CD4-positive, alpha-beta T cell (primary cell): ENCODE measurements at places on chromosomes 5 and 9. TPM values are rescaled to one million over a fixed set of nuclear protein-coding genes. Genes with fewer than 3 reads are reported as not detected.

- peak overlapping the region; percentile 6 for H3K4me3 ChIP-seq
- H3K4me1 ChIP-seq, result no peaks in the 10 kb centered on the region
- H3K27ac ChIP-seq, result no peak overlapping the region
- DNase-seq, result no peak
- H3K27me3 ChIP-seq, result no peaks in the 10 kb centered on the region
These were observed 104.7 kb upstream of the IER5L start for GRCh38 chr9:129282731-129283211.

DNA sequence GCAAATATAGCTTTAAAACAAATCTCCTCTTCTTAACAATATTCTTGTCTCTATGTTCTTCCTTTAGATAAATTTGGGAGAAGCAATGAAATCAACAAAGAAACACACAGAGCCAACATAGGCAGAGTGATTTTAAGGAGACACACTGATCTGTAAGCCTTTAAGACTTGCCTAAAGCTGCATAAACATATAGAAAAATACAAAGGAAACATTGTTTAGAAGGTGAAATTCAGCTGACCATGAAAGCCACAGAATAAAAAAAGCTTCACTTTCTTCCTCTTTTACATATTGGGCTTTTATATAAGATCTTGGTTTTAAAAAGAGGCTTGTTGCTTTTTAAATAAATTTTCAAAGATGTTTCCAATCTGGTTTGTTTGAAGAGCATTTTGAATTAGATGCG lies 1277.5 kb downstream of the EFNA5 start:
- H3K36me3 ChIP-seq, result no peaks in the 10 kb centered on the region
- no peak overlapping the region for H3K4me3 ChIP-seq
- no peak overlapping the region for H3K27ac ChIP-seq
- no peaks in the 10 kb centered on the region for H3K27me3 ChIP-seq
- DNase-seq, result no peak

DNA sequence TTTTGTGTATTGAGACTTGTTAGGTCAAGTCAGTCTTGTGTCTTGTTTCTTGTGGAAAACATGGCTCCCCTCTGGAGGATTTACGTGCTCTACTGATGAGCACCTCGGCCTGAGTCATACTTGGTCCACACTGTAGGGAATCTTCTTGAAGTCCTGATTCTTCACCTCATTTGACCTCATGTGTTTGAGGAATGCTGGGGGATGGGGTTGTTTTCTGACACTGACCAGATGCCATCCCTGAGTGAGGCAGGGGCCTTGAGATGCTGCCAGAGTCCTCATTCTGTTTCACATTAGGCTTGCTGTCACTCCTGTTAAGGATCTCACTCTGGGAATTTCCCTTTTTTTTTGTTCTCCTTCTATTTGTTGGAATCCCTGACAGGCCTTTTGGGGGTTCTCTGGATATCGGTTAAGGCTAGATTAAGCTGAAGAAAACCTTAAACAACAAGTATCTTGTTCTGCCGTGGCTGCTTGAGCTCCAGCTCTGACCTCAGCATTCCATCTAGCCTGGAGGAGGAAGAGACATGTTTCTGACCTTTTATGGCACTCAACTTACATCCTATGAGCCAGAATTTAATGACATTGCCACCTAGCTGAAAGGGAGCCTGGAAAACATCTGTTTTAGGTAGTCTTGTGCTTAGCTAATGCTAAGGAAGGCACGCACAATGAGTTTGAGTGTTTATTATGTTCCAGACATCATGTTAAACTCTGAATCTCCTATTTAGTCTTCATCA lies 20.6 kb downstream of the TCOF1 start:
- H3K27me3 ChIP-seq, result no peaks in the 10 kb centered on the region
- H3K4me1 ChIP-seq, result peaks cover 22% of the 10 kb centered on the region
- no peak overlapping the region for H3K4me3 ChIP-seq
- DNase-seq, result no peak
- peaks cover 99% of the 10 kb centered on the region for H3K36me3 ChIP-seq
- H3K27ac ChIP-seq, result no peak overlapping the region

GRCh38 chr5:38607396-38607795 lies 51.0 kb upstream of the LIFR start:
- DNase-seq, result no peak
- no peak overlapping the region for H3K4me3 ChIP-seq
- H3K4me1 ChIP-seq, result no peaks in the 10 kb centered on the region
- H3K36me3 ChIP-seq, result no peaks in the 10 kb centered on the region

GRCh38 chr9:101586651-101587050 lies 8.1 kb downstream of the PPP3R2 start:
- H3K27ac ChIP-seq, result no peak overlapping the region
- H3K36me3 ChIP-seq, result no peaks in the 10 kb centered on the region
- H3K4me3 ChIP-seq, result no peak overlapping the region
- DNase-seq, result no peak
- H3K27me3 ChIP-seq, result no peaks in the 10 kb centered on the region

- H3K36me3 ChIP-seq, result no peaks in the 10 kb centered on the region
- H3K4me3 ChIP-seq, result no peak overlapping the region
- no peak for DNase-seq
- H3K27me3 ChIP-seq, result no peaks in the 10 kb centered on the region
- no peak overlapping the region for H3K27ac ChIP-seq
These were observed 4.1 kb downstream of the EQTN start for GRCh38 chr9:27292659-27293405.

GRCh38 chr9:113298924-113299770 lies 4.0 kb downstream of the RNF183 start:
- H3K4me3 ChIP-seq, result no peak overlapping the region
- DNase-seq, result no peak
- H3K27me3 ChIP-seq, result no peaks in the 10 kb centered on the region
- no peaks in the 10 kb centered on the region for H3K36me3 ChIP-seq

GRCh38 chr5:135458921-135459331 lies 6.8 kb upstream of the TIFAB start:
- peaks cover 5% of the 10 kb centered on the region for H3K4me1 ChIP-seq
- no peak overlapping the region for H3K4me3 ChIP-seq
- H3K36me3 ChIP-seq, result no peaks in the 10 kb centered on the region

DNA sequence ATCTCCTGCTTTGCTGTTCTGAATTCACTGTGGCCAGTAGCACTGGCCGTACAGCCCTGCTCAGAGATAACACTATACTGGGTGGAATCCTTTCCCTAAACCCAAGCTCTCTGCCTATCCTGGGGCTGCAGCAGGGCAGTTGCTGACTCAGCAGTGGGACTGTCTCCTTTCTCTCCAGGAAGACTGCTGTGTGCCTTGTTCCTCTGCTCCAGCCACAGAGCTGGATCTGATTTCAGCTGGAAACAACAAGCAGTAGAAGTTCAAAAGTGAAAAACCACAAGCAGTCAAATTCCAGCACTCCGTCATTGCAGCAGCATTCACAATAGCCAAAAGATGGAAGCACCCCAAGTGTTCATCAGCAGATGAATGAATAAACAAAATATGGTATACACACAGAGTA lies 105.0 kb downstream of the FBXL7 start:
- H3K4me1 ChIP-seq, result no peaks in the 10 kb centered on the region
- H3K4me3 ChIP-seq, result no peak overlapping the region
- H3K27me3 ChIP-seq, result no peaks in the 10 kb centered on the region
- no peak overlapping the region for H3K27ac ChIP-seq
- H3K36me3 ChIP-seq, result no peaks in the 10 kb centered on the region

GRCh38 chr9:132412089-132412488 lies 2.1 kb downstream of the CFAP77 start:
- DNase-seq, result no peak
- H3K4me1 ChIP-seq, result peaks cover 33% of the 10 kb centered on the region
- H3K4me3 ChIP-seq, result no peak overlapping the region
- H3K36me3 ChIP-seq, result no peaks in the 10 kb centered on the region
- peaks cover 65% of the 10 kb centered on the region for H3K27me3 ChIP-seq
- no peak overlapping the region for H3K27ac ChIP-seq

DNA sequence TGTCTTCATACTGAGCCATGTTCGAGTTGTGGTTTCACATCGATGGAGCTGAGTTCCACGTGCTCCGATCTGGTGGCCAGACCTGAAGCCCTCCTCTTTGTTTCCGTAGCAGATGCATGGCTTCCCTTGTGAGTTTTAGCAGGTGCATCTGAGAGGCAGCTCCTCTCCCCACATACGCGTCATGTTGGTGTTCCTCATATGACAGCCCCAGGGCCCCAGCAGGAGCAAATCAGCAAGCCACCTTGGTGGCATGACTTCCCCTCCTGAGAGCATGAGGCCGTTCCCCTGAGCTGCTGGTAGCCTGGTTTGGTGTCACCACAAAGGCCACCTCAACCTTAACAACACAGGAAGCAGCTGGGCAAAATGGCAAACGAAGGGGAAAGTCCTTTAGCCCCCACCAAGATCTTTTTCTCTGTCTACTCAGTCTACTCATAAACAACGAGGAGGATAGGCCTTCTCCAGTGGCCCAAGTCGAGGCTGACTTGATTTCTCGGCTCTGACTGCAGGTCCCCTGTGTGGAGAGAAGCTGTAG lies 5.9 kb downstream of the CYFIP2 start:
- peaks cover 74% of the 10 kb centered on the region for H3K4me1 ChIP-seq
- H3K27me3 ChIP-seq, result no peaks in the 10 kb centered on the region
- peaks cover 28% of the 10 kb centered on the region for H3K36me3 ChIP-seq
- DNase-seq, result peak; percentile 82
- H3K4me3 ChIP-seq, result peak overlapping the region; percentile 8

GRCh38 chr9:108559432-108559831 lies 296.4 kb downstream of the ACTL7B start:
- no peaks in the 10 kb centered on the region for H3K4me1 ChIP-seq
- no peak overlapping the region for H3K27ac ChIP-seq
- H3K4me3 ChIP-seq, result no peak overlapping the region
- H3K27me3 ChIP-seq, result no peaks in the 10 kb centered on the region
- DNase-seq, result no peak
- no peaks in the 10 kb centered on the region for H3K36me3 ChIP-seq

- H3K27ac ChIP-seq, result no peak overlapping the region
- H3K36me3 ChIP-seq, result no peaks in the 10 kb centered on the region
- no peak overlapping the region for H3K4me3 ChIP-seq
- no peaks in the 10 kb centered on the region for H3K27me3 ChIP-seq
- H3K4me1 ChIP-seq, result no peaks in the 10 kb centered on the region
These were observed 193.4 kb upstream of the TUT7 start for GRCh38 chr9:86547571-86547970.

- peaks cover 22% of the 10 kb centered on the region for H3K36me3 ChIP-seq
- no peak overlapping the region for H3K4me3 ChIP-seq
- H3K4me1 ChIP-seq, result no peaks in the 10 kb centered on the region
- H3K27me3 ChIP-seq, result no peaks in the 10 kb centered on the region
- no peak overlapping the region for H3K27ac ChIP-seq
These were observed 55.1 kb downstream of the RETREG1 start for GRCh38 chr5:16561660-16562059.

- peaks cover 18% of the 10 kb centered on the region for H3K36me3 ChIP-seq
- no peak for DNase-seq
- no peak overlapping the region for H3K27ac ChIP-seq
- no peaks in the 10 kb centered on the region for H3K27me3 ChIP-seq
These were observed 5.8 kb downstream of the ERGIC1 start for GRCh38 chr5:172839669-172840431.

- H3K27me3 ChIP-seq, result no peaks in the 10 kb centered on the region
- DNase-seq, result no peak
- H3K4me1 ChIP-seq, result no peaks in the 10 kb centered on the region
- H3K36me3 ChIP-seq, result no peaks in the 10 kb centered on the region
These were observed 455.5 kb upstream of the RORB start for GRCh38 chr9:74041588-74041987.

DNA sequence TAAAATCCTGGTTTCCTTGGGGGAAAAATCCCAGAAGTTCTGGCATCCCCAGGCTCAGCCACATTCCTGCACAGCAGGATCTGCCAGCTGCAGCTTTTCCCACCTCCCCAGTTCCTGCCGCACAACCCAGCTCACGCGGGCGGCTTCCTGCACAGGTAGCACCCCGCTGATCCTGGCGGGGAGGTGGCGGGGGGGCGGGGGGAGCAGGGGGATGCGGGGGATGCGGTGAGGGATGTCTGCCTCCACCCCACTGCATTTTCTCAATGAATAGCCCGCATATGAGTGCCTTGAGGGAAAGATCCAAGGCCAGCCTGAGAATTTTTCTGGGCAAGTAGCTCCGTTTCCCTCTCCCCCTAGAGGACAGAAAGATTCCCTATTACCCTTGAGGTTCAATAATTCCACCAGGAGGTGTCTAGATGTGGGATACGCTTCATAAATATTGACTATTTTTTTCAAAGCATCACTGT lies 21.1 kb downstream of the GFPT2 start:
- no peak overlapping the region for H3K27ac ChIP-seq
- H3K27me3 ChIP-seq, result peaks cover 5% of the 10 kb centered on the region
- peaks cover 7% of the 10 kb centered on the region for H3K4me1 ChIP-seq
- H3K36me3 ChIP-seq, result no peaks in the 10 kb centered on the region
- no peak for DNase-seq

GRCh38 chr9:70101265-70101664 lies 57.6 kb downstream of the MAMDC2 start:
- H3K27me3 ChIP-seq, result no peaks in the 10 kb centered on the region
- H3K4me1 ChIP-seq, result no peaks in the 10 kb centered on the region
- no peak overlapping the region for H3K27ac ChIP-seq
- DNase-seq, result no peak
- H3K36me3 ChIP-seq, result no peaks in the 10 kb centered on the region

GRCh38 chr9:17725399-17726010 lies 146.6 kb downstream of the SH3GL2 start:
- no peak for DNase-seq
- no peak overlapping the region for H3K27ac ChIP-seq
- no peaks in the 10 kb centered on the region for H3K27me3 ChIP-seq
- no peak overlapping the region for H3K4me3 ChIP-seq
- no peaks in the 10 kb centered on the region for H3K36me3 ChIP-seq

GRCh38 chr5:145110834-145111233 lies 724.3 kb downstream of the PRELID2 start:
- H3K27me3 ChIP-seq, result no peaks in the 10 kb centered on the region
- no peaks in the 10 kb centered on the region for H3K4me1 ChIP-seq
- DNase-seq, result no peak
- H3K27ac ChIP-seq, result no peak overlapping the region

GRCh38 chr9:114836769-114837168 lies 30.9 kb upstream of the TNFSF15 start:
- no peaks in the 10 kb centered on the region for H3K36me3 ChIP-seq
- H3K27ac ChIP-seq, result no peak overlapping the region
- no peak for DNase-seq
- H3K4me3 ChIP-seq, result no peak overlapping the region
- no peaks in the 10 kb centered on the region for H3K27me3 ChIP-seq

The ANKDD1B gene
- total RNA-seq, result not detected

The DRD1 gene
- not detected for total RNA-seq

The ZFP62 gene
- 24.9 TPM for total RNA-seq

The CCDC152 gene
- total RNA-seq, result 1.6 TPM

The ZDHHC11B gene
- 15.1 TPM for total RNA-seq

The FBP1 gene
- 3.0 TPM for total RNA-seq

The GPR151 gene
- not detected for total RNA-seq

The ERBIN gene
- 96.9 TPM for total RNA-seq

The ANKRD33B gene
- total RNA-seq, result 1.3 TPM

The GCNT4 gene
- 7.4 TPM for total RNA-seq

The FGFR4 gene
- 3.1 TPM for total RNA-seq

The MYMK gene
- total RNA-seq, result not detected
